ENCODE measurements at places on chromosomes 4 and X.

GRCh38 chr4:37008199-37008598 is 236.3 kb upstream of the NWD2 start:
- DNase-seq, result no peak

DNA sequence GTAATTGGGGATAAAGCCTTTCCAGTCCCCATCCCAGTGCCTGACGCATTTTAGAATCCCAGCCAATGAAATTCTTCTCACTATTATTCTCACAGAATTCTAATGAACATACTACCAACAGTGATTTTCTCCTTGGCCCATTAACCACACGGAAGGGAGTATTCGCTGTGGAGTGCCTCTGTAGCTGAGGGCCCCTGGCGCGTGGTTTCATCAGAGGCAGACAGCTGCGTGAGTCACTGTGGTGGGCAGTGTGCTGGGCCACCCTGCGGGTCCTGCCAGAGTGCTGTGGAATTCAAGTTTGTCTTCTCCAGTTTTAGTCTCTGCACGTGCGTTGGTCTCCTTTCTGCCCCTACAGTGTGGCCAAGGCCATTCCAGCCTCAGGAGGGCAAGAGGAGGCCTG is 335.4 kb upstream of the FAT1 start:
- no peak for DNase-seq

DNA sequence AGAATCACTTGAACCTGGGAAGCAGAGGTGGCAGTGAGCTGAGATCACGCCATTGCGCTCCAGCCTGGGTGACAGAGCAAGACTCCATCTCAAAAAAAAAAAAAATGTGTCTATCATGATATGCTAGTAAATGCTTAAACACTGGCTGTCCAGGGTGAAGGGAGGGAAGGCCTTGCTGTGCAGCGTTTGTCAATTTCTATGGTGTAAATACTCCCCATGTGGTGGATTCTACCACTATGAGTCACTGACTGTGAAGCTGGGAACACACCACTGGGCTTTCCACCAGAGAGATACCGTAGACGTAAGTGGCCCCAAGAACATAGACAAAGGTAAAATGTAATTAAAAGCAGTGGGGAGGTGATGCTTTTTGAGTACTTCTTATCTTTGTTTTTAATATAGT is 51.3 kb upstream of the LEF1 start:
- DNase-seq, result no peak

DNA sequence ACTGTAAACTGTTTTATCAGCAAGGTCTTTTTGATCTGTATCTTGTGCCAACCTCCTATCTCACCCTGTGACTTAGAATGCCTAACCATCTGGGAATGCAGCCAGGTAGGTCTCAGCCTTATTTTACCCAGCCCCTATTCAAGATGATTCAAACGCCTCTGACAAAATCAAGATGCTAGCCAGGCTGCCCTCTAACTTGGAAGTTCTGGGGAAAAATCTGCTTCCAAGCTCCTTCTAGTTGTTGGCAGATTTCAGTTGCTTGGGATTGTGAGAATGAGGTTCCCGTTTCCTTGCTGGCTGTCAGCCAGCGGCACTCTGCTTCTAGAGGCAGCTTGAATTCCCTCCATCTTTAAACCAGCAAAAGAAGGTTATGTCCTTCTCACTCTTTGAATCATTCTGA is 34.7 kb downstream of the LUZP4 start:
- no peak for DNase-seq

DNA sequence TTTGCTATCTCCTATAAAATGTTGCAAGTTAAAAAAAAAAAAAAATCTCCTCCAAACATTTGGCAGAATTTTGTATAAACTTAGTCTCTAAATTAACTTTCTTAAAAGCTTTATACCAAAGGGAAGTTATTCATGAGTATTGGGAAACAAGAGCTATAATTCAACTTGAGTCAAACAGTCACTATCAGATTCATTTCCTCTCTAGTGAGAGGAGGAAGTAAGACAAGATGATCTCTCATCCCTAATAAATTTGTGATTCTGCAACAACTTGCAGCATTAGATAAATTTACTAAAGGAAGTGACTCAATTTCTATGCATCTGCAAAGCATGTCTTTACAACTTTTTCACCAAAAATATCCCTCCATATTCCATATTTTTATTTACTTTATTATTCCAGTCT is 135.4 kb upstream of the GNPDA2 start:
- DNase-seq, result no peak

DNA sequence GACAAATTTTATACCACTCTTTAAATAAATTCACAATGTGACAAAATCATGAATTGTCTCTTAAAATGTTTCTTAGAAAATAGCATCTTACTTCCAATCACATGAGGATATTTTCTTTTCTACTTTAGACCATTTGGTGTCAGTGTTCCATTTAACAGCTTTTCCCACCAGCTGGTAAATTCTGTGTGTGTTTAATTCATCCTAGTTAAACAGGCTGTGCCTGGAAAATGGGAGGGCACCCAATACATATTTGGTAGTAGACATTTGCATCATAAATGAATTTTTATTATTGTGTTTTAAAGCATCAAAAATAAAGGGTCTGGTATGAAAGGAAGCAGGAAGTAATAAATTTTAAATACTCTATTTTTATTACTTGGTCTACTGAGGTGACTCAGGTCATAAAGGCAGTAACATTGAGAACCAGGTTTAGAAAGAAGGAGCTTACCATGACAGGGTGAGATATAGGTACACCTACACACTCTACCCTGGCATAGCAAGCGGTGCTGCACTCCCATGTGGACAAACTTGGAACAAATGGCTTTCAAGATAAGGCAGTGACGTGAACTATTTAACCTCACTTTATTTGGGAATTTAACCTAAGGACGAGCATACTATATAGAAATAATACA is 344.5 kb downstream of the BMPR1B start:
- no peak for DNase-seq

- no peak for DNase-seq
These were observed 156.6 kb upstream of the CTSO start for GRCh38 chr4:156109943-156110900.

GRCh38 chr4:6788123-6788522 is 5.6 kb downstream of the KIAA0232 start:
- DNase-seq, result no peak

DNA sequence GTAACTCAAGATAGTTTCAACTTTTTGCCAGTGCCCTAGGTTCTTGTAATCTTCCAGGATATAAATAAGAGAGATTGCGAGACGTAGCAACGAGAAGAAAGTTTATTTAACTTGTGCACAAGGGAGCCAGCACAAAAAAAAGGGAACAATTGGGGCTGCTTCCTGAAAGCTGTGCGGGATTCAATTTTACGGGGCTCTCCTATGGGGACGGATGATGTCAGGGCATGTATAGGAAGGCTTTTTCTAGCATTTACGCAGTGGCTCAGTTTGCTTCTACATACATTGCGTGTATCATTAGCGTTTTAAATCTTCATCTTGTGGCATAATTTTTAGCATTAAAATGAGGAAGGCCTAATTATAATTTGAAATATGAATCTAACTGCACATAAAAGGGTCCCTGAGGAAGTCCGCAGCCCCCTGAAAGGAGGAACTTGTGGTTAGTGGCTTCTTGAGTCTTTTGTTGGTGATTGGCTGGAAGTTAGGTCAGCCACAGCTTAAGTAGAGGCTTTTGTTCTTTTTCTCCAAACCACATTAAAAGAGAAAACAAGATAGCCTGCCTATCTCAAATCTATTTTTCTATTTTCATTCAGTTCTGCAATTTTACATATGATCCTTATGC is 668.2 kb upstream of the NDST4 start:
- no peak for DNase-seq

DNA sequence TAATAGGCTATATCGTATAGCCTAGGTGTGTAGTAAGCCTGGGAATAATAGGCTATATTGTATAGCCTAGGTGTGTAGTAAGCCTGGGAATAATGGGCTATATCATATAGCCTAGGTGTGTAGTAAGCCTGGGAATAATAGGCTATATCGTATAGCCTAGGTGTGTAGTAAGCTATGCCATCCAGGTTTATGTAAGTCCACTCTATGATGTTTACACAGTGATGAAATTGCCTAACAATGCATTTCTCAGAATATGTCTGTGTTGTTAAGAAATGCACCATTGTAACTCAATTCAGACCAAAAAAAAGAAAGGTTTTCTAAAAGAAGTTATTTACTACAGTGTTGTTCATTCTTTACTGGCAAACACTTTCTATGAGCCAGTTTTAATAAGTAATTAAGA is 1387.2 kb downstream of the STIM2 start:
- no peak for DNase-seq

DNA sequence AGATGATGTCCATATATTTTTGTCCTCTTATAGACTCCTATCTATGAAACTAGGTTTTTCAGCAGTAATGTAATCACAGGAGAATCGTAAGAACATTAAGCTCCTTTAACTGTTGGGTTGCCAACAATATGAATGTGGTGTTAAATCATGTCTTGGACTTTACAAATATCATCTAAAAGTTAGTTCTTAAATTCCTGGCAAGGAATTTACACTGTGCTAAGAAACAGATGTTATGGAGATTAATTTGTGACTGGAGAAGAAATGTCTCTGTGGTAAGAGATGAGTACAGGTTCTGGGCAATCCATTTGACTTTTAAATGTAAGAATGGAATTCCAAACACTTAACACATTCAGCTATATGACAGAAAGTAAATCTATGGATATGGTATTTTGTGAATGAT is 34.6 kb downstream of the CNKSR2 start:
- no peak for DNase-seq

DNA sequence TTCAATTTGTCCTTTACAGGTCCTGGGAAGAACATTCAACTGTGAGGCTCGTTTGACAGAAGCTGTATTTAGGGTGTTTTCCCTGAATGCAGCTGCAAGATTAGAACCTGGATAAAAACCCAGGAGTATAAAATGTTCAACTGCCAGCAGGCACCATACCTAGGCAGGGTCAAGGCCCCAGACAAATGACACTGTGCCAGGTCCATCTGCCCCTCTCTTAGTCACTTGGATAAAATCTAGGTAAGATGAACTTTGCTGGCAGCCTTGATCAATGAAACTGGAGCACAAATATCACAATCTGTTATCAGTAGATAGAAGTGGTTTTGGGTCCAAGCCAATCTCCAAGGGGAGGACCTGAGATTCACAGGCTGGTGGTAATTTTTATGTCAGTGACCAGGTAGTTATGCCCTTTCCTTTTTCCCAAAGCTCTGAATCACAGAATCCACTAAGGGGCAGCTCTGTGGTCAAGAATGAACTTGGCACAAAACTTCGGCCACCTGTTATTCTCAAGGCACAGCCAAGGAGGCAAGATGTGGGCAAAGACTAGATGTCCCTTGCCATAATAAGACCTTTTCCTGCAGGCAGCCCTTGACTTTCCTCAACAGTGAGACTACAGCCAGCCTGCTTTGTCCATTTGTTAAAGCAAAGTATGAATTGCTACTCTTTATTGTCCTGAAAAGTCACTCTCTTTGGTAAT is 501.0 kb downstream of the PPARGC1A start:
- DNase-seq, result no peak

GRCh38 chr4:108327642-108328382 is 159.1 kb upstream of the LEF1 start:
- no peak for DNase-seq

GRCh38 chr4:70908993-70909556 is 6.9 kb downstream of the MOB1B start:
- DNase-seq, result no peak

DNA sequence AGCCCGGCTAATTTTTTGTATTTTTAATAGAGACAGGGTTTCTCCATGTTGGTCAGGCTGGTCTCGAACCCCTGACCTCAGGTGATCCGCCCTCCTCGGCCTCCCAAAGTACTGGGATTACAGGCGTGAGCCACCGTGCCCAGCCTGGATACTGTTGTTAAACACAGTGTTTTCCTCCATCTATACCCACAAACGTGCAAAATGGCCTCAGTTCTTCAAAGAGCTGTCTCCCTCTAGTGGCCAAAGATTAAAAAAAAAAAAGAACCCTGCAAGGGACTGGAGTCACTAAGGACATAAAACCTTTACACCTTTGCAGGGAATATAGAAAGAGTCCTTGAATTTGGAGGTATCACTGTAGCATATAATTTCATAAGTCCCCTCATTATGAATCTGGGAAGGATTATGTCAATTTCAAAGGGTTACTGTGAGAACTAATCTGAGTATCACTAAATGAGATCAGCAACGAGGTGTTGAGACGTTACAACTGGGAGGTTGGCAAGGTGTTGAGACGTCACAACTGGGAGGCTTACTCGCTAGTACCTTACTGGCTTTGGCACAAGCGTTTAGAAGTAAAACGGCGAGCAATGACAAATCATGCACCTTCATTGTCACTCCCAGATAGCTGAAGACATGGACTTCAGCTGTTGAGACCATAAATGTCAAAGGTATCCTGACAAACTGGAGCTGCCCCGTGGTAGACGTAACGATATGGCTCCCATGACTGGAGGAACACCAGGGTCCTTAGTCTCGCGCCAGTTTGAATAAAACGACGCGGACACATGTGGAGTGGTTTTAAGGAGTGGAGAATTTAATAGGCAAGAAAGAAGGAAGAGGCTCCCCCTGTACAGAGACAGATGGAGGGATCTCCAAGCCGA is 33.4 kb upstream of the ENPP6 start:
- DNase-seq, result no peak

GRCh38 chr4:87592124-87592523 is 16.2 kb upstream of the DSPP start:
- no peak for DNase-seq

- no peak for DNase-seq
These were observed 140.7 kb downstream of the BTC start for GRCh38 chr4:74653331-74654229.

DNA sequence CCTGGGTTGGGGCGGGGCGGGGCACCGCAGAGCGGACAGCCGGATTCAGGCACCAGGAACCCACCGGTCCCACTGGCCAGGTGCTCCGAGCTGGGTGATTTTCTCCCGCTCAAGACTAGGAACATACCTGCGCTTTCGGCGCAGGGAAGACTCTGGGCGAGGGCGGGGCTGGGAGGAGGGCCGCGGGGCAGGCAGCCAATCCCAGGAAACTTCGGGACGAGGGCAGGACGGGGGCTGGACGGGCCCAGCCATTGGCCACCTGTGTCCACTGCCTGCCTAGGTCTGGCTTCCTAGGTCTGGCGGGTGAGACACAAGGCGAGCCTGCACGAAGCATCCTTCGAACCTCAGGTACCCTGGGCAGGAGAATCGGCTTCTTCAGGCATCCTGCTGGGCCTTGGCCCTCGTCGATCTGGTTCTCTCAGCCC is 274 bp upstream of the ERVMER34-1 start:
- no peak for DNase-seq

GRCh38 chr4:186266729-186267456 is 904 bp downstream of the F11 start:
- no peak for DNase-seq

GRCh38 chr4:169334335-169334734 is 63.6 kb upstream of the SH3RF1 start:
- DNase-seq, result no peak

- no peak for DNase-seq
These were observed 39.5 kb downstream of the HOPX start for GRCh38 chr4:56641494-56642051.

GRCh38 chrX:3738509-3738908 is 25.1 kb upstream of the PRKX start:
- no peak for DNase-seq

Data from CD8-positive, alpha-beta T cell (primary cell).